ENCODE measurements at places on chromosomes 3 and 15.

- DNase-seq, result no peak
These were observed 19.4 kb downstream of the RTP3 start for GRCh38 chr3:46517016-46517783.

DNA sequence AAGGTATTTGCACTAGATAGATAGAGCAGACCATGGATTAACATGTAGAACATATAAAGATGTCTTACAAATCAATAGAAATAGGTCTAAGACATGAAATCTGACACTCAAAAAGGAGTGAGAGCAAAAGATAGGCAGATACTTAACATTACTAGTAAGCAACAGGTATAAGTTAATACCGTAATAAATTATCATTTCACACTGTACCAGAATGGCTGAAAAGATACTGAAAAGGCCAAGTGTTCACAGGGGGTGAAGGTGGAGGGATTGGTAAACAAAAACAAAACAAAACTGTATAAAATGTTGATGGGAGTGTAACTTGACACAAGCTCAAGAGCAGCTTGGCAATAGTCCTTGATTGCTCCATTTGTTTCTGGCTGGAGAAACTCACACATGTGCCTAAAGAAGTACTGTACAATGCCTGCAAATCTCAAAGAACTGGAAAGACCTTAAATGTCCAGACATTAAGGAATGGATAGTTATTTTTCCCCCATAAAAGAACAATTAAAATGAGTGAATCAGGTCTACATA is 3.5 kb downstream of the NSMCE3 start:
- DNase-seq, result no peak

GRCh38 chr3:35900079-35900478 is 260.8 kb downstream of the ARPP21 start:
- DNase-seq, result no peak

DNA sequence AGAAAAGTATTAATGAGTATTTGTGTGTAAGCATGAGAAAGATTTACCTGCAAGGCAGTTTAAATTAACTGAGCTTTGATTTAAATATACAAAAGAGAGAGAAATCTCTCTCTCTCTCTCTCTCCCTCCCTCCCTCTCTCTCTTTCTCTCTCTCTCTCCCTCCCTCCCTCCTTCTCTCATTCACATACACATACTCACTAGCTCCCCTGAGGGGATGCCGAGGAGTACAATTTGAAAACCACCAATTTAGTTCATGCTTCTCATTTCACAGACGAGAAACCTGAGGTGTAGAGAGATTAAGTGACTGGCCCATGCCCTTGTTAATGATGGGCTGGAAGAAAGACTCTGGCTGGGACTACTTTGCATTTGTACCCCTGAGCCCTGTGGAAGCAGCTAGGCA is 59.4 kb downstream of the MECOM start:
- no peak for DNase-seq

DNA sequence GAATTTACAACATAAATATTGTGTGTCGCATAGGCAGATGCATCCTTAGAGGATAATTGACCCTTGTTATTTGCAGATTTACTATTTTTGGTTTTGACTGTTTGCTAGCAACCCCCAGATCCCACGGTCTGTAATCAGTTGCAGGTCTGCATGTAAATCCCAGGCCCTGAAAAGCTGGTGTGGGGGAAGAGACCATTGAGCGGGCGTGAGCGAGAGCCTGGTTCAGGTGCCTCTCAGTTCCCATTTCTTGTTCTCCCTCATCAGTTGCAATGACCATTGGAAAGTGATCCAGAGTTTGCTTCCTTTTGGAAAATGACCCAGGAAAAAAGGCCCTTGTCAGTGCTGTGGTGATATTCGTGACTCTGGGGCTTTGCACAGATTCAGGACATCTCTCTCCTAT is 238.9 kb downstream of the UACA start:
- no peak for DNase-seq

DNA sequence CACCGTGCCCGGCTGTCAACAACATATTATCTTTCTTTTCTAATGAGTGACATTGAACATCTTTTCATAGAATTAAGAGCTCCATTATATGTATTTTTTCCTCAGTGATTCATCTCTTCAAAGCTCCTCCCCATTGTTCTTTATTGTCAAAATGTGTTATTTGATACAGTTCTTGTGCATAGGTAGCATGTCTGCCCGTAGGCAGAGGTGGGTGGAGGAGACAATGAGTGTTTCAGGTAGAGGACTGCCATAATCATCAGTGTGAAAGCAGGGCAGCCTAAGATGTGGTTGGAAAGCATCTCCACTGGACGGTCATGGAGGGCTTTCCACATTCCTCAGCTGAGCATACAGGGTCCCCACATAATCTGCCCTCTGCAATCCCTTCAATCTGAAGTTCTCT is 452.0 kb upstream of the MCTP2 start:
- no peak for DNase-seq

DNA sequence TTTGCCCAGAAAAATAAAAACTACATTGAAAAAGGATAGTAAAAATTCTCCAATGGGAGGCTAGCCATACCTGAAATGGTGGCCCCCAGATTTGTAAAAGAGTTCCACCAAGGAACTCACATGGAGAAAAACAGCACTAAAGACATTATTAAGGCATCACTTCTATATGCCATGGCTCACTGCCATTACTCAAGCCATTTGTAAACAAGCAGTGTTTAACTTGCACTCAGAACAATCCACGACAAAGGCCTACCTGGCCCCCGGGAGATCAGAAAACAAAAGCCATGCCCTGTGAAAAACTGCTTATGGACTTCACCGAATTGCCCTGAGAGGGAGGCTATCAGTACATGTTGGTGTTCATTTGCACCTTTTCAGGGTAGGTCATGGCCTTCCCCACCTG is 19.6 kb downstream of the CCR8 start:
- no peak for DNase-seq

DNA sequence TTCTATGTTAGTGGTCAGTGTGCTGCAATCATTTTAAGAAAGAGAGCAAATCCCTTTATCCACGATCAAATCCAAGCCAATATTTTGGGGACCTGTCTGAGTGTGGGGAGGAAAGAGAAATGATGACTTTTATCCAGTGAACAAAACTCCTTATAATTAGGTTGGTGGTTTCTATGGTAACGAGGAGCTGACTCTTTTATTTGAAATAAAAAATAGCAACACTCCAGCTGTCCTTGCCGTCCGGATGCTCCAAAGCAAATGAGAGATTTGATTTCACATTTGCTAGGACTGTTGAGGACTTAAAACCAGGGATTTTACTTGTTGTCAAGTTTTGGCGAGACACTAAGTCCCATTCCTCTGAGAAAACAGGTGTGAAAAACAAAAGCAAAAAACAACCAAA is 154.0 kb upstream of the PRICKLE2 start:
- DNase-seq, result no peak

- DNase-seq, result no peak
These were observed 23.4 kb upstream of the GATM start for GRCh38 chr15:45401665-45402161.

DNA sequence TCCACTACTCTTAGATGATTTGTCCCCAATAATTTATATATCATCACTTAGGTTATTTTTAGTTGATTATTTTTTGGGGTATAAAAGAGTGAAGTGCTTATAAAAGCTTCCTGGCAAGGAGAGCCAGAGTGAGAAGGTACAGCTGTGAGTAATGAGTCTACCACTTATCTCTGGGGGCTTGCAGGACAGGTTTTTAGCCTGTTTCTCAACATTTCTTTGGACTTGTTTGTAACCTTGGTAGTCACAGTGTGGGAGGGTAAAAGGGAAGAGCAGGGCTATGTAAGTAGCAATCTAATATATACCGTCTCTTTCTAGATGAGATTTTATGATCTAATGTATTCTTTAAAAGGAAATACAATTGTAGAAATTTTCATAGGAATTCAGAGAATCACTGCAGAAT is 321.3 kb upstream of the GOLIM4 start:
- DNase-seq, result no peak

Data from stimulated activated CD8-positive, alpha-beta memory T cell treated with anti-CD3 and anti-CD28 coated beads, Interleukin-4, amount 100 ng/mL, for 1 hour (primary cell).